Stimulated activated CD4-positive, alpha-beta T cell treated with anti-CD3 and anti-CD28 coated beads, TNF-alpha, amount 100 ng/mL, for 24 hours (primary cell): ENCODE measurements at places on chromosomes 4 and X.
A peak's percentile ranks its signal among the peaks of the same experiment; 100 is the strongest.

DNA sequence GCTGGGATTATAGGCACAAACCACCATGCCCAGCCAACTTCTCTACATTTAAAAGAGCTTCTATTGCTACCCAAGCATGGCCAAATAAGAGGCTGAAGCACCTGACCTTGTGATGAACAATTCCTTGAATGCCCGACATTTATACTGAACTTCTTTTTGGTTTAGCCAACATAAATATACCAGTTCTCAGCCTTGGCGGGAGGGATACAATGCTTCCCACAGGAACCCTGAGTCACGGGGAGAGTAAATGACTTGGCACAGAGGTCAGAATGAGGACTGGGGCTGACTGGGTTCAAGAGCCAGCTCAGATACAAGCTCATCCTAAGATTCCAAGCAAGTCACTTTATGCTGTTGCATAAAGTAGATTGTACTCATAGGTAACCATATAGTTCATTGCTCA, 6.1 kb downstream of the HOPX start:
- DNase-seq = no peak

DNA sequence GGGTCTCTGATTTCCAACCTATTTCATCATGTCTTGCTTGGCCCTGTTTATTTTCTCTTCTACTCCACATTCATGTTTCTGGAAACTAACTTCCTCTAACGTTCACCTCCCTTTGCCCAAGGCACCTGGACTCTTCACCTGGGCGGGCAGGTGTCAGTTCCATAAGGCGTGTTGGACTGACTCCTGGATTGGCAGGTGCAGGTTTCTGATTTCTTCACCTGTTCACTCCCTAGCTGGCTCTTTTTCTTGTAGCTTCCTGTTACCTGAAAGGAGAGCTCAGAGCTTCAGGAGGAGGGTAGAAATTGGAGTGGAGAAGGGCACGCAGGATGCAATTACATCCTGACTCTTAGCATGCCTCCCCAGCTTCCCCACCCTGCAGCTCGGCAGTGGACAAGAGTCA, 350.8 kb upstream of the KLF3 start:
- no peak for DNase-seq

DNA sequence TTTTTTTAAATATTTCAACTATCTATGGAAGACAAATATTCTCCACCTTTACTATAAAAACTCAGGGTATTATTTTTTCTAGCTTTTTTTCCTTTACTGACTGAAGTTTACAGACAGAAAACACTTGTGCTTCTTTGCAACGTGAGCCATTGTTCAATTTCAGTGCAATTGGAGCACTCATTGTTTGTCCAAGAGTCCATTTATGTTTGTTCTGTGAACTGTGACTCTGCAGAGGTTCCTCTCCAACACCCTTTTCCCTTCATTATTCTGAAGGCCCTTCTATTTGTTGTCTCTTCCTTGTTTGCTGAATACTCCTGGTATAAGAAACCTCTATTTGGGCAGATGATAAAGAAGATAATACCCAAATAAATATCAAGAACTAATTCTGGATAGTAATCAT, 37.4 kb downstream of the DAPP1 start:
- no peak for DNase-seq

GRCh38 chr4:152372444-152372843, 163.4 kb downstream of the FBXW7 start:
- DNase-seq = no peak

GRCh38 chrX:108833993-108834392, 97.6 kb upstream of the IRS4 start:
- no peak for DNase-seq

DNA sequence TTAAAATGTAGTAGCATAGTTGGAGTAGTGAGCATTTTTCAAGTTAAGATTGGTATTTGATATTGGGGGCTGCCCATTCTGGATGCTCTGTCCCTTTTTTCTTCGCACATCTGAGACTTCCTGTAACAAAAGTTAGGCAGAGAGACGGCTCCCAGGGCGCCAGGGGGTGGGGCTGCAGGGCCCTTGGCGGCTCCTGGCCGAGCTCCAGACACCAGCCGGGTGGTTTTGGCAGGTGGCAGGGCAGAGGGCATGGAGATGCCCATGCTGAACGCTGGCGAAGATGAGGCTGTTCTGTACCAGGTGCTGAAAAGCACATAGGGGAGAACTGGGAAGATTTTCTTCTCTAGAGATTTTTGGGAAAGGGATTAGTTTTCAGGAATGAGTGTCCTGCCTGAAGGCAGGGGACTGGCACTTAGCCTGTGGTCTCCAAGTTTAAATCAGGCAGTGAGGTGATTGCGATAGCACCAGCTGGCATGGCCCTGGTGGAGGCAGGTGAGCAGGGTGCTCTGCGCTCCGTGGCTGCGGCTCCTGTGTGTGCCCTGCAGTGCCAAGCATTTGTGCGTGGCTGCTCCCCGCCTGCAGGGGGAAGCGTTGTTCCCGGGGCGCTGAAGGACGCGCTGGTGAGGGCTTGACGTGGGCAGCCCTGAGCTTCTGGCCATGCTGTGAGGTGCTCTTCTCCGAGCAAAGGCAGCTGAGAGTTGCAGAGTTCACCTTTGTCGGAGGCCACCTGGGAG, 23.6 kb upstream of the HGFAC start:
- no peak for DNase-seq

- DNase-seq = no peak
Observed at GRCh38 chr4:68349279-68349648, 626 bp downstream of the YTHDC1 start.

GRCh38 chr4:105147553-105148161, 981 bp downstream of the TET2 start:
- DNase-seq = no peak

- DNase-seq = no peak
Observed at GRCh38 chr4:20983763-20984575, 283.7 kb downstream of the PACRGL start.

DNA sequence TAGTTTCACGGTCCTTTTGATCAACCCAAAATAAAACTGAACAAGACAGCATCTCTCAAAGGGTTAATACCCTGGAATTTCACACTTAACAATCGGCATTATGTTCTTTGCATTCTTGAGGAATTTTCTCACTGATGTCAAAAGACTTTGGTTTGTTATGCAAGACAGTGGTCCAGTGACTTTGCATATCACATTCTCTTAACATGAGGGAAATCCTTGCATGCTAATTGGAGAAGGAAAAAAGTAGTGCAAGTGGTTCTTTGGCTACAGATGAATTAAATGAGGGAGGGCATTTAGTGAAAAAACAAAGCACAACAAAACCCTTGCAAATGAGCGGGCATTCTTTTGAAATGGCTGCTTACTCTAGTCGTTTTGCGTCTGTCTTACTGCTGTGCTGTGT, 105.1 kb upstream of the LIMCH1 start:
- no peak for DNase-seq

- DNase-seq = no peak
Observed at GRCh38 chrX:127085939-127086338, 266.4 kb downstream of the PRR32 start.

DNA sequence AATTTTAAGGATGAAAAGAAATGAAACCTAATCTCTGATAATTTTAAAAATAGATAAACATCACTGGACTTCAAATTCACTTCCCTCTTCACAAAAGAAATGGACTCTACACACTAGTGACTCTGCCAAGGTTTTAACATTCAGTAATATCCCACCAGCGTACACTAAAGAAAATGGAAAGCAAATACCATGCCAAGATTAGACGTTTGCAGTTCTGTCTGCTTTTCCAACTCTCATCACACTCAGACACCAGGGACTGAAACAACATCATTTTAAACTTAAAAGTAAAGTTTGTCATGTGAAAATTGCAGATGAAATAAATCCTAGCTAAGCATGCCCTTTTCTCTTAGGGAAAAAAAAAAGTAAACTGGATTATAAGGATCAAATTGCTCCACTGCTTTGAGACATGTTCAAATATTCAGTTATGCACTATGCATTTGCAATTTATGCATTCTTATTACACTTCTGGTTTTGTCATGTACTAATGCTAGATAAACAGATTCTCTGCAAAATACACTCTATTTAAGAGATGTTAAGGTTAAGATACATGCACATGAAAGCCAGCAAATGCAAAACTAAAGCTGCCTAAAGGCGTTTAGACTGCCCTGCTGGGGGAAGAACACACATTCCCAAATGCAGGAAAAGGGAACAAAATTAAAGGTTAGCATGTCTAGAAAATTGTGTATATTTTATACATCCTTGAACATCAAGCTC, 534.4 kb upstream of the EPHA5 start:
- DNase-seq = no peak

- peak; percentile 6 for DNase-seq
Observed at GRCh38 chr4:154018659-154019058, 229.8 kb upstream of the SFRP2 start.
